ENCODE measurements at places on chromosomes 7 and 10.

DNA sequence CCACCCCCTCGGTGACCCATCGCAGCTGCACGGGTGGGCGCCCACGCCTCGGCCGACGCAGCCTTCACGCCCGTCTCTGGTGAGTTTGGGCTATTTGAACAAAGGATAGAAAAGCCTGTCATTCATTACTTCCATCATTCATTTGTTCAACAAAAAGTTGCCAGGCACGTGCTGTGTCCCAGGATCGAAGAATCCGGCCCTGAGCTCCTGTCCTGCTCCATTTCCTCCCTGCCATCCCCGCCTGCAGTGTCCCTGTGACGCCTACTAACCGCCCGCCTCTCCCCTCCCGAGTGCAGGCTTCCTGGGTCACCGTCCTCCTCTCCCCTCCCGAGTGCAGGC is 340.1 kb downstream of the WDR37 start:
- DNase-seq: no peak

DNA sequence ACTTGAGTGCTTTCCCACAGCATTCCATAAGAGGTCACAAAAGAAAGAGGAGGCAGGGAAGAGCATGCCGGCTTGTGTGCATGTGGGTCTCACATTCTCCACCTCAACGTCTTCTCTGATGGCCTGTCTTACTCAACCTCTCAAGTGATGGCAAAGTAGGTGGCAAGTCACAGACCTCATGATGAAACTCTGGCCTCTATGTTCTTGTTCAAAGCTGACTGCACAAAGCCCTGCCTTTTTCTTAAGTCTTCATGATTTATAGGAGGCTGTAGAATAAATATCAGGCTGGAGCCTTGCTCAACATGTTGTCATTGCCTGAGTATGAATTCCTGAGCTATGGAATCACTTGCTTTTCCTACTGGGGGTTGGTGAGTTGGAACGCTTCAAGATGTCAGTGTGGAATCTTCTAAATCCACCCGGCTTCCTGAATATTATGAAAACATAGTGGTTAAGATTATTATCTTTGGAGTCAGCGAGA is 213.6 kb upstream of the INHBA start:
- DNase-seq: no peak

GRCh38 chr10:71346731-71347130 is 27.7 kb downstream of the SLC29A3 start:
- DNase-seq: no peak

GRCh38 chr7:30799976-30800661 is 28.9 kb downstream of the MINDY4 start:
- no peak for DNase-seq

DNA sequence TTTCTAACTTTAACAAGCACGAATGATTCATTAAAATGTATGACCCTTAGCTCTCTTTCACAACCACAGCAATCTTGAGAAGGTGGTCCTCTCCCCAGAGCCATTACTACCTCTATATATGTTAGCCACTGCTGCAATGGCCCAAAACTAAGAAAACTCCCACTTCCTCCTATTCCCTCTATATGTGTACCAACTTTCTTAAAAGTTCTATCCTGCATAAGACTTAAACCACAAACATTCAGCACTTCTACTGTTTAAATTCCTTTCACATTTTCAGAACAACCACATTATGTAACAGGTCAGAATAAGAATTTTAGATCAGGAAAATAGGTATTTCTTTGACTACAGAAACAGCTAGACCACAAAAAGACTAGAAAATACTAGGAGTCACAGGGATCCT is 36.2 kb downstream of the WASL start:
- no peak for DNase-seq

GRCh38 chr10:20508921-20509320 is 388.2 kb downstream of the NEBL start:
- no peak for DNase-seq

DNA sequence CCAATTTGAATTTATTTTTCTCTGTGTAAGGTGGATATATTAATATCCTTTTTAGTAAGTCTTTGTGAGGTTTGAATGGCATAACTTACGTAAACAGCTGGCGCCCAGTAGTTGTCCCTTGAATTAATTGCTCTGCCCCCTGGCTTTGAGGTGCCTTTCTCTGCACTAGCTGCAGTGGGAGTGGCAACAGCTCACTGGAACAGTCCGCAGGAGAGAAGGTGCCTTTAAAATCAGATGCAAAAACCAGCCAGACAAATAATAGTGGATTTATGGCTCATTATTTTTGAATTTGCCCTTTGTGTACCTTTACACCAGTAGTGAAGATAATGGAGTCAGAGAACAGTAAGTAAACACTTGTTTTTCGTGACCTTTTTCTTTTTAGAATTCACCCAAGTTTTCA is 11.8 kb downstream of the FERD3L start:
- no peak for DNase-seq

- DNase-seq: no peak
Measured at GRCh38 chr10:118383699-118384098, 41.6 kb upstream of the FAM204A start.

- peak; percentile 43 for DNase-seq
Measured at GRCh38 chr7:128381161-128381821, 19.8 kb upstream of the PRRT4 start.

GRCh38 chr7:17682586-17682985 is 257.7 kb downstream of the SNX13 start:
- DNase-seq: no peak

GRCh38 chr10:124032971-124033886 is 60.2 kb downstream of the CHST15 start:
- no peak for DNase-seq

- DNase-seq: no peak
Measured at GRCh38 chr10:75884808-75885207, 453.4 kb downstream of the LRMDA start.

DNA sequence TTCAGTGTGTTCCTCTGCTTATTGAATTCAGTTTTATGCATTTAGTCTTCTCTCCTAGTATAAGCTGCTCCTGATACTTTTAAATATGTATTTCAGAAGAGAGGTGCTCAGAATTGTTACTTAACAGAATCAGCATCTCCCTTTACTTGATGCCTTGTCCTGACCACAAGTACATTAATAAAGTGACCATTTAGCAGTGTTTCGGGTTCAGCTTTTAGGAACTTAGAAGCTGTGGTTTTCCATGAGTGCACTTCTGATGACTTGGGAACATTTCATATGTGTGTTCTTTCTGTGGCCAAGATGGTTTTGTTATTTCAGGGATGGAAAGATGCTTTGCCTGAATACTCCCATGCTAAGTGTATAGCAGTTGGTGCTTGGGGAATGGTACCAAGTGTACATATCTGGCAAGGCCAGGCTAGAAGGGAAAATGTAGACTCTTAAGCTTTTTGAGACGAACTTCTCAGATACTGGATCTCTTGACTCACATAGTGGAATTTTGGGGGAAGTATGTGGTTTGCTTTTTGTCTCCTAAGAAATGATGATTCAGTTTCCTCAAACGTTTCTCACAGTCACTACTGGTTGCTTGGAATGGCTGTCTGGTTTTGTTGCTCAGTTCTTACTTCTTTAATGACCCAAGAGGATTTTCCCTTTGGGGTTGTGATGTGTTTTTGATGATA is 17.2 kb downstream of the SGPL1 start:
- no peak for DNase-seq

- peak; percentile 48 for DNase-seq
Measured at GRCh38 chr10:68231106-68231816, 652 bp downstream of the ATOH7 start.

DNA sequence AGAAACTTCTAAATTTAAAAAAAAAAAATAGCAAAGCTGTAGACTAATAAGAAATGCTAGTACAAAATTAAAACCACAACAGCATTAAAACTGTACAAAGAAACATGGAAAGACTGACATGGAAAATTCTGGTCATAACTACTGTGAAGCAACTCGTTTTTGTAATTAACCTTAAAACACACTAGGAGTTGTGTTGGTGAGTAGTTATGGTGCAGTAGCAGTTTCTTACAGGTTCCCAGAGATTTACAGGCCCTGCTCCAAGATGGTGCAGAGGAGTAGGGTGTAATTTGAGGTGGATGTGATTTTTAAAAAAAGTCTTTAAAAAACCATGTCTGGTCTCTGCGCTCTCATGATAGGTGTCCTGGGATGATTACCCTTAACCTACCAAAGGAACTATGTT is 31.0 kb downstream of the TNKS2 start:
- no peak for DNase-seq

Measured in activated T-cell treated with anti-CD3 and anti-CD28 coated beads for 48 hours (primary cell).